D721Med (cell line): ENCODE measurements at places on chromosomes 7 and 10.

DNA sequence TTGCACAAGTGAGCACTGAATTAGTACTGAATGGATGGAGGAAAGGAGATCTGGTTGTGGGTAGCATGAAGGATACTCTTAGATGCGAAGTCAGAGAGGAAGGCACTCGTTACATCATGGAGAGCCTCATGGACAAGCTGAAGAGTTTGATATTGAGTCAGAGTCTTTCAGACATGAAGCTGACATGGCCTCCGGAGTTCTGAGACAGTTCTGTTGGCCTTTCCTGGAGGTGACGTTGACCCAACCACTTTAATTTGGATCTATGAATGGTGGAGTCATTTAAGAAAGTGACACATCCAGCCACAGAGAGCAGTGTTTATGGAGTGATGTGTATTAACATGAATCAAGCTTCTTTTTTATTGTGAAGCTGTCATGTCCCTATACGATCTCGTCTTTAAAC, 286.3 kb upstream of the CDC14C start:
- no peak for DNase-seq

DNA sequence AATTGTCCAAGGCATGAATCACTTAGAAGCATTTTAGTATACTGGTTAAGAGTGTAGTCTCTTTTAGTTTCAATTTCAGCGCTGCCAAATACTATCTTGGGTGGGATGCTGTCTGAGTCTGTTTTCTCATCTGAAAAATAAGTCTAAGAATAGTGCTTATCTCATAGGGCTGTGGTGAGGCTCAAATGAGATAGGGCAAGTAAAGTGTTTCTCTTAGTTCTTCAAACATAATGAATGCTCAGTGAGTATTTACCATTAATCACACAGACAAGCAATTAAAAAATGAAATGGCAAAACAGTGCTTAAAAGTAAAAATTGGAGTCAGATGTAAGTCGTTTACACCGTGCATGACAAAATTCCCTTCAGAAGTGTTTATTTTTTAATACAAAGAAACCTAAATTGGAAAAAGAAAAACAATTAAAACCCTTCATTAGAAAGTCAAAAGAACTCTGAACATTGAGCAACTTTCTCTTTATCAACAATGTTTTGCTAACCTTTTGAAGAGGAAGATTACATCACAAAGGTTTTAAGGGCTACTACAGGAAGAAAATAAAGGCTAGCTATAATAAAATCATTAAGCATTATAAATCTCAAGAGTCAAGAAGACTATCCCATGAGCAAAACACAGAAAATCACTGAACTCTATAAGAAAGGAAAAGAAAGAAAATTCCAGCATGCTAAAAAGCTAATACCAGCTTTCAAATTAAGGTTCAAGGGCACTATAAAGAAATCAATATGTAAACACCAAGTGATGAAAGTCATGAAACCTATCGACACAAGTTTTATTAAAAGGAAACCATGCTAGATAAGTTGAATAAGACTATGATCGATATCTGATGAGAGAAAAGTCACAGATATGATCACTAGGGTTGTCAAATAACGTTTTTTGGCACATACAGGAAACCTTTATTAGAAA, 45.6 kb upstream of the C1GALT1 start:
- DNase-seq: no peak

DNA sequence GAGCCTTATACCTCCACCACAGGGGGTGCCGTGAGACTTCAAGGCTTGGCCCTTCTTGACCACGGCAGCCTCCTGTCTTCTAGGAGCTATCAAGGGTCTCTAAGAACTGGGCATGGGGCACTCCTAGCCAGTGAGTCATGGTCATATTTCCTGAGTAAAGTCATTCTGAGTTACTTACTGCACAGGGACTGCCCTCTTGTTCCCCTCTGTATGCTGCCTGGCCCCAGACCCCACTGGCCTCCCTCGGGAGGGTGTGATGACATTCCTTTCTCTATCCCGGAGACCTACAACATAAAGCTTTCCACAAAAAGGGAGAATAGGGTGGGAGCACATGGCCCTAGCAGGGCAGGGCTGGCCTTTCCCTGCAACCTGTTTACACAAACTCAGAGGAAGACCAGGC, 21.4 kb downstream of the DPCD start:
- DNase-seq: no peak

DNA sequence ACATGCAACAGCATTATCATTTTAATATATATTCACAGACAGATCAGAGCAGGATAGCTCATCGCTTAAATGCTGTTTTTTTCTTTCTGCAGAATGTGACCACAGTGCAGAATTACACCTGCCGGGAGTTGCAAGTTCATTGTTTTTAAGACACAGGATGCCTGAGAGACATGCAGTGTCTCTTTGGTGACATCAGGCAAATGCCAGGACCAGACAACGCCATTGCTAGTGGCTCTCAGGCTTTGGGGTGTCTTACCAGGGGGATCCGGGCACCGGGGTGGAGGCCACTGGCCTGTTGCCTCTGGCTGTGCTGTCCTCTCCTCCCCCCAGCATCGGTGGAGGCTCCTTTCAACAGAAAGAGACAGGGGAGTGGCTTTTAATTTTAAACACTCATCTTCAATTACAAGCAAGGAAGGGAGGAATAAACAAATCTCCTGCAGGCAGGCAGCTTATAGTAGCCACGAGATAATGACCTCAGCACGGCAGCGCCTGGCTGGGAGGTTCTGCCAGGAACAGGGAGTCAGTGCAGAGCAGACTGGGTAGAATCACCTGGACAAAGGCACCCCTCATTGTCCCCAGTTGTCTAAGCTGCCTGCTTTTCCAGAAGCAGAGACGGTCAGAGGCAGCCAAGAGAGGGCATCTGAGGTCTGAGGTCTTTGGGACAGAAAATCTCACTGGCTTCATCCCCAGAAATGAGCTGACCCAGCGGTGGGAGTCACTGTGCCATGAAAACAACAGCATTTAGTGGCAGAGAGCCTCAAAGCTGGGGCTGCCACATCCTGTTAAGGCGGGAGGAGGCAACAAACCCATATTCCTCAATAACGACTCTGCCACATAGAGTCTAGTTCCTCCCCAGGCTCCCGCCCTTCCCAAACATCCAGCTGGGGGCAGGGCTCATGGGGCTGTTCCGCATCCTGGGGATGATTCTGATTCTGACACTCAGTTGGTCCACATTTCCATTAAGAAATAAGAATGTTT, 148.4 kb downstream of the TCERG1L start:
- DNase-seq: no peak

DNA sequence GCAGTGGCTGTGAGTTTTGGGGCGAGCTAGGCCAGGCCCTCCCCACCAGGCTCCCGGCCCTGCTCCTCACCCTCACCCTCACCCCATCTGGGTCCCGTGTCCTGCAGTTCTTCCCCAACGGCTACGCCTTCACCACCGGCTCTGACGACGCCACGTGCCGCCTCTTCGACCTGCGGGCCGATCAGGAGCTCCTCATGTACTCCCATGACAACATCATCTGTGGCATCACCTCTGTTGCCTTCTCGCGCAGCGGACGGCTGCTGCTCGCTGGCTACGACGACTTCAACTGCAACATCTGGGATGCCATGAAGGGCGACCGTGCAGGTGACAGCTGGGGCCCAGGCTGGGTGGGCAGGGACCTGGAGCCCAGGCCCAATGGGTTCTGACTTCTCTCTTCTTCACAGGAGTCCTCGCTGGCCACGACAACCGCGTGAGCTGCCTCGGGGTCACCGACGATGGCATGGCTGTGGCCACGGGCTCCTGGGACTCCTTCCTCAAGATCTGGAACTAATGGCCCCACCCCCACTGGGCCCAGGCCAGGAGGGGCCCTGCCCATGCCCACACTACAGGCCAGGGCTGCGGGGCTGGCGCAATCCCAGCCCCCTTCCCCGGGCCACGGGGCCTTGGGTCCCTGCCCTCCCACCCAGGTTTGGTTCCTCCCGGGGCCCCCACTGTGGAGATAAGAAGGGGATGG, 4.9 kb downstream of the GNB2 start:
- DNase-seq: peak; percentile 18
